Activated T-cell treated with anti-CD3 and anti-CD28 coated beads, Interleukin-2, amount 50 U/mL, for 4 hours (primary cell): ENCODE measurements at places on chromosomes 11 and 22. TPM values are rescaled to one million over a fixed set of nuclear protein-coding genes. Genes with fewer than 3 reads are reported as not detected.

The MOGAT2 gene
- not detected for total RNA-seq

DNA sequence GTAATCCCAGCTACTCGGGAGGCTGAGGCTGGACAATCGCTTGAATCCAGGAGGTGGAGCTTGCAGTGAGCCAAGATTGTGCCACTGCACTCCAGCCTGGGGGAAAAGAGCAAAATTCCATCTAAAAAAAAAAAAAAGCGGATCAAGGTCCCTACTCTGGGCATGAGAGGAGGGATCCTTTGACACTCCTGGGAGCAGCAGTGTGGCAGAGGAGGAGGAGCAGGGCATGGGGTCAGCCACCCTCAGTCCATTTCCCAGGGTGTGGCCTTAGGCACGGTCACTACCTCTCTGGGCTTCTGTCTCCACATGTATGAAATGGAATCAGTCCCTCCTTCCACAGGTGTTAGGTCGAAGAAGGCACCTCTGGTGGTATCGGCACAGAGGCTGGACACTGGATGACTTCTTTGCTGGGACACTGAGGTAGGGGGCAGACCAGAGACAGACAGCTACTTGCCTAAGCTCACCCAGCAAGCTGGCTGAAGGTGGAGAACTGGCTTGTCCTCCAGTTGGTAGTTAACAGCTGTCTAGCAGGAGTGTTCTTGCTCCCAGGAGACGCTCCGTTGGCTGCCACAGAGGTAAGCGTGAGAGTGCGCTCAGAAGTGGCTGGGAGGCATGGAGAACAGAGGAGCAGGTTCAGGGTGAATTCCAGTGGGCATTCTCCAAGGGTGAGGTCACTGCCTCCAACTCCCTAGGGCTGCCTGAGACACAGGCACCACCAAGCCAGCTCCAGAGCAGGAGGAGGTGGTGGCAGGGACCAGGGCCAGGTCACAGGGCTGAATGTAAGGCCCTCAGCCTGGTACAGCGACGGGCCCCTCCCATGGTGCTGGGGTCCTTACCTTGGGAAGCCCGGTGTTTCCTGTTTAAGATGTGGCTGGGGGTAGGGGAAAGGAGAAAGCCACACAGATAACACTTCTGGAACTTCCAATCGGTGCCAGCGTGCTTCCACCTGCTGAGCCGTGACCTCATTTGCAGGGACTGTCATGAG is 19.5 kb downstream of the TXN2 start:
- no peak for DNase-seq

DNA sequence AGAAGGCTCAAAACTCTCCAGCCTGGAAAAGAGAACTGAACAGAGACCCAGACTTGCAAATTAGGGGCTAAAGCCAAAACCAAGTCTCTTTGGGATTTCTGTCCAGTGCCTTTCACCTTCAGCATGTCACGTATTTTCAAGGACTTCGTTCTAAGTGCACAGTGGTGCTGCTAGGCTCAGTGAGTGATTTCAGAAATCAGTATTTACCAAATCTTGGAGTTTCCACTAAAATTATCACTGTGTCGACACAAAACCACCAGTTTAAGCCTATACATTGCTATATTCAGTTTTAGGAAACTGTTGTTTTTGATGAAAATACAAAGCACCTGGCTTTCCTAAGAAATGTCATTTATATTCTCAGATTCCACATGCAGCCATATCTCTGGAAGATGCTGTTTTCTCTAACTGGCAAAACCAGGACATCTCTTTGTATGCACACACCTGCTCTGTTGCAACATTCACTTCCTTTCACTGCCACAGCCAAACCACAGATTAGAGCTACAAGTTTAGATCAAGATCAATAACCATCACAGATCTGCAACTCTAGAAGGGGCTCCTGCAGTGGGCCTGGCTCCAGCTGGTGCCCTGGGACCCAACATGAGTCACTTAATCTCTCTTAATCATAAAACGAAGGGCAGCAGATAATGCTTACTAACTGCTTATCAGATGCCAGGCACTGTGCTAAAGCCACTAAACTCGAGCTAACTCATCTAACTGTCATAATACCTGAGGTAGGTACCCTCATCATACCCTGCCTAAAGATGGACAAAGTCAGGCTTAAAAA is 22.3 kb downstream of the SMCO4 start:
- DNase-seq = no peak

GRCh38 chr11:128552783-128553661 is 34.3 kb downstream of the ETS1 start:
- no peak for DNase-seq

- DNase-seq = no peak
Measured at GRCh38 chr11:108160970-108161566, 39.7 kb downstream of the ACAT1 start.

GRCh38 chr11:76859708-76860227 is 950 bp upstream of the ACER3 start:
- no peak for DNase-seq

DNA sequence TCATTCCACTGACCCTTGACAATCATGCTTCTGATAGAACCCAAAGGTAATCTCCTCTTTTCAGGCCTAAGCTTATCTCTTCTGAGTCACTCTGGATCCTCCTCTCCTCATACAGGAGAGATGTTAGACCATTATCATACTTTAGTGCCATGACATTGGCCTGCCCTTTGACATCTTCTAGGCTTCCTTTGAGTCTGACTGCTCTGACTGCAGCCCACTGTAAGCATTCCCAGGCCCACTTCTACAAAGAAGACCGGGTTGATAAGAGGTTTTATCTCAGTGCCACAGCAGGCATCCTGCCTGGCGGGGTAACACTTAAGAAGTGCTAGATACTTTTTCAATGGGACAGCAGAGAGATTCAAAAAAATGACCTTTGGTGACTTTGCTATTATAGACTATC is 438.0 kb downstream of the KCNA4 start:
- DNase-seq = no peak

The ACTN3 gene
- total RNA-seq = 0.18 TPM
